ENCODE measurements at places on chromosomes 6 and 20. TPM values are rescaled to one million over a fixed set of nuclear protein-coding genes. Genes with fewer than 3 reads are reported as not detected.

- H3K27me3 ChIP-seq = peaks cover 20% of the 10 kb centered on the region
- H3K27ac ChIP-seq = no peak overlapping the region
- no peaks in the 10 kb centered on the region for H3K36me3 ChIP-seq
Observed at GRCh38 chr6:113859349-113860180, 2.4 kb downstream of the MARCKS start.

ADAM33 gene
- not detected for total RNA-seq

DNA sequence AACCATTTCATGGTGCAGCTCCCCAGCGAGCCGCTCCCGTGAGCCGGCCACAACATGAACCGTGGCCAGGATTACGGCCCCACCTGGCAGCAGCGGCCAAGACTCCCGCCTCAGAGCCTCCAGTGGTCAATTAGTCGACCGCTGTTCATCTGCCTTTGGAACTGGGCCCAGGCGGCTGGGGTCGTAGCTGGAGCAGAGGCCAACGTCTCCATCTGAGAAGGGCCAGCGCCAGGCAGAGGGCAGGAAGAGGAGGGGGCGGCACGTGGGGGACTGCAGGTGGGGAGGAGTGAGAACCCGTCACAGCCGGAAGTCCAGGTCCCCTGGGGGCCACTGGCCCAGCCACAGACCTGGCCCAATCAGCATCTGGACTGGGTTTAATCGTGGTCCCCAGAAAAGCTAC lies 184.3 kb downstream of the TAF4 start:
- no peaks in the 10 kb centered on the region for H3K36me3 ChIP-seq
- H3K4me3 ChIP-seq = no peak overlapping the region
- H3K27me3 ChIP-seq = peaks cover 5% of the 10 kb centered on the region
- no peak for DNase-seq

DNA sequence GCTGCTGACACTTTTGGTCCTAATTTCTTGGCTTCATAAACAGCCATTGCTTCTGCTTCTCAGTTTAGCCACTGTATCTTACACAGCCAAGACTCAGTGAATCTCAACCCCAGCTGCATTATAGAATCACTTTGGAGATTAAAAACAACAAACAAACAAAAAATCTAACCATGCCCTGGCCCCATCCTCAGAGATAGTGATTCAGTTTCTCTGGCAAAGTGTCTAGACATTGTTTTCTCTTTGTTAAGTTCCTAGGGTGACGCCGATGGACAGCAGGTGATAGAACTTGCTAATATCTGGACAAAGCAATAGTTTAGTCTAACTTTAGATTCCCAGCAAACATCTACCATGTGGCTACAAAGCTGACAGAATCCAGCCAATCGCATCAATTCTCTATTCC lies 2.9 kb downstream of the ADGRF5 start:
- peaks cover 6% of the 10 kb centered on the region for H3K27me3 ChIP-seq
- H3K4me1 ChIP-seq = no peaks in the 10 kb centered on the region
- no peak for DNase-seq

DNA sequence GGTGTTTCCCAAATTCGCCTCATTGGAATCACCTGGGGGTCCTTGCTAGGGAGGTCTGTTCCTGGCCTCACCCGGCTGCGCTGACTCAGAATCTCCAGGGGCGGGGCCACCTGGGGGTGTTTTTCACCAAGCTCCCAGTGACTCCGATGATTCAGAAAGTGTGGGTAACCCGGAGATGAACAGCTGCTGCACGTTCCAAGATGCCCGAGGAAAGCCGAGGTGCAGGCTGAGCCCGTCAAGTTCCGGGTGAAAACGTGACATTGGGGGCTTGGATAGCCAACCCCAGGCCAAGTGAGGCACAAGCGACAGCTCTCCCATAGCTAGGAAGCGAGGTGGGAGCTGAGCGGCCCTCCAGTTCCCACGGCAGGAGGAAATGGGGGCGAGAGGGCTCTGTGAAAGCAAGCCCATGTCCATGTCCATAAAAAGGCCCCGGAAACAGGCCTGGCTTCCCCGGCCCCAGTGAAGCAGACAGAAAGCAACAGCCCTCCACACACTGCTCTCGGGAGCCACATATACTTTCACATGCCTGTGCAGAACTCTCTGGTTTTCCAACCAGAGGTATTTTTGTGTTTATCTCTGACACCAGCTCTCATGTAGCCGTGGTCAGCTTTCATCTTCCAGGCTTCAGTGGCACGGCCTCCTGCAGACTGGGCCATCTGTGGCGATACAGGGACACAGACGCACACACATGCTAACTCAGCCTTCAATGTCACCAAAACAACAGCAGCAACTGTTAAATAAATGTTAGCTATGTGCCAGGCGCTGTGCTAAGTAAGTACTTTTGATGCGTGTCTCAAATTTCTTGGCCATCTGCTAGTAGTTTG lies 90.7 kb upstream of the CCDC28A start:
- no peak for DNase-seq
- H3K4me1 ChIP-seq = no peaks in the 10 kb centered on the region
- H3K27me3 ChIP-seq = peaks cover 2% of the 10 kb centered on the region
- no peak overlapping the region for H3K27ac ChIP-seq

DNA sequence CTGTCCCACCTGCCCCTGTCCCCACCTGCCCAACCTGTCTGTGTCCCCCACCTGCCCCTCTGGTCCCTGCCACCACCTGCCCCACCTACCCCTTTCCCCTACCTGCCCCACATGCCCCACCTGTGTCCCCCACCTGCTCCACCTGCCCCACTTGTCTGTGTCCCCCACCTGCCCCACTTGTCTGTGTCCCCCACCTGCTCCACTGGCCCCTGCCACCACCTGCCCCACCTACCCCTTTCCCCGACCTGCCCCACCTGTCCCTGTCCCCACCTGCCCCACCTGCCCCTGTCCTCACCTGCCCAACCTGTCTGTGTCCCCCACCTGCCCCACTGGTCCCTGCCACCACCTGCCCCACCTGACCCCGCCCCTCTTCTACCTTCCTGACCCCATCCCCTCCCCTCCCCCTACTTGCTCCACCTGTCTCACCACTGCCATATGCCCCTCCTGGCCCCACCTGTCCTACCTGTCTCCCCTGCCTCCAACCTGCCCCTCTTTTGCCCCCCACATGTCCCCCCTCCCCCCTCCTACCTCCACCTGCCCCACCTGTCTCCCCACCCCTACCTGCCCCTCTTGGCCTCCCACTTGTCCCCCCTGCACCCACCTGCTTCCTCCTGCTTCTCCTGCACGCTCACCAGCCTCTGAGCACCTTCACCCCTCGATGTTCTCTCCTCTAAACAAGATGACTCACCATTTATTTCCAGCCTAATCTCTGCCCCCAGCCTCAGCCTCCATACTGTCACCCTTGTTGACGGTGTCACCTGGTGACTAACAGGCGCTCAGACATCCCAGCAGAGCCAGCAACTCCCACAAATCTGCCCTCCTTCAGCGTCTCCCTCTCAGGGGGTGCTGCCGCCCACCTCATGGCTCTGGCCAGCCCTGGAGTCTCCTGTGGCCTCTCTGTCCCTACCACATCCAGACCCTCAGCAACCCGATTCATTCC lies 5.6 kb upstream of the MYT1 start:
- H3K27ac ChIP-seq = no peak overlapping the region
- H3K36me3 ChIP-seq = no peaks in the 10 kb centered on the region
- DNase-seq = no peak
- H3K27me3 ChIP-seq = peaks cover 19% of the 10 kb centered on the region

DNA sequence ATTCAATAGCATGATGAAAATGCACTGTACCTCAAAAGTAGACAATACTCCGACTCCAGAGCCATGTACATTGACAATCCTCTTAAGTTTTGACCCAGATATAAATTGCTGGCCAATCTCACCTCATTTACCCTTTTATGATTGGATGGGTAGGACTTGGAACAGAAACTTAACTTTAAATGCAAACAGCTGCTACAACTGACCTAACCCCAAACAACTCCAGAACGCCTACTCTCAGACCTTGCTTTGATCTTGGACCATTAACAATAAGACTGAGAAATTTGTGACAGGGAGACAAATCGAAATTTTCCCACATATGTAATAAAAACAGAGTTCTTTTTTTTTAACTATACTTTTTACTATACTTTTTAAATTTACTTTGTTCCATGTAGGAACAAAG lies 200.5 kb upstream of the MCHR2 start:
- DNase-seq = no peak
- H3K27me3 ChIP-seq = no peaks in the 10 kb centered on the region
- no peak overlapping the region for H3K4me3 ChIP-seq
- no peaks in the 10 kb centered on the region for H3K4me1 ChIP-seq

DNA sequence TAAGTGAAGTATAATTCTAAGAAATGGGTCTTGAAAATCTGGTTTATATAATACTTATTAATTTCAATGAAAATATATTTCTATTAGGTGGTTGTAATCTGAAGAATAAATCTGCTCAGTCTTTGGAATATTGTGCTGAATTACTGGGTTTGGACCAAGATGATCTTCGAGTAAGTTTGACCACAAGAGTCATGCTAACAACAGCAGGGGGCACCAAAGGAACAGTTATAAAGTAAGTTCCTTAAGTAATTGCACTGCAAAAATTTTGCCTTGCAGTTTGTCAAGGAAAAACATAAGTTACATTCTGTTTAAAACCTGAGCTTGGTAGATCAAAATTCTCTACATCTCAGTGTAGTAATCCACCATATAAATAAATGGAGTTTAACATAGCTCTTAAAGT lies 106.0 kb downstream of the MYO6 start:
- no peak overlapping the region for H3K4me3 ChIP-seq
- no peaks in the 10 kb centered on the region for H3K27me3 ChIP-seq
- H3K4me1 ChIP-seq = no peaks in the 10 kb centered on the region
- H3K36me3 ChIP-seq = no peaks in the 10 kb centered on the region
- H3K27ac ChIP-seq = no peak overlapping the region
- DNase-seq = no peak

TLDC2 gene
- not detected for total RNA-seq

WFDC5 gene
- total RNA-seq = not detected

- H3K36me3 ChIP-seq = no peaks in the 10 kb centered on the region
- no peak for DNase-seq
- H3K4me3 ChIP-seq = no peak overlapping the region
- H3K4me1 ChIP-seq = no peaks in the 10 kb centered on the region
Observed at GRCh38 chr6:112221981-112222852, 32.1 kb downstream of the LAMA4 start.

Data from natural killer cell treated with Interleukin-12 subunit alpha and Interleukin-12 subunit beta and Interleukin-15 and Interleukin-18, amount 100 ng/mL, for 72 hours (primary cell).